Liver (tissue), 10 donors: ENCODE measurements at places on chromosomes 16 and 17.

- no peak for DNase-seq
These were observed 10.5 kb downstream of the DBNDD1 start for GRCh38 chr16:90008708-90009145.

- no peak for DNase-seq
These were observed 145.0 kb upstream of the HS3ST4 start for GRCh38 chr16:25546791-25547190.

- DNase-seq, result no peak
These were observed 85.8 kb downstream of the MRM3 start for GRCh38 chr17:867896-868489.

DNA sequence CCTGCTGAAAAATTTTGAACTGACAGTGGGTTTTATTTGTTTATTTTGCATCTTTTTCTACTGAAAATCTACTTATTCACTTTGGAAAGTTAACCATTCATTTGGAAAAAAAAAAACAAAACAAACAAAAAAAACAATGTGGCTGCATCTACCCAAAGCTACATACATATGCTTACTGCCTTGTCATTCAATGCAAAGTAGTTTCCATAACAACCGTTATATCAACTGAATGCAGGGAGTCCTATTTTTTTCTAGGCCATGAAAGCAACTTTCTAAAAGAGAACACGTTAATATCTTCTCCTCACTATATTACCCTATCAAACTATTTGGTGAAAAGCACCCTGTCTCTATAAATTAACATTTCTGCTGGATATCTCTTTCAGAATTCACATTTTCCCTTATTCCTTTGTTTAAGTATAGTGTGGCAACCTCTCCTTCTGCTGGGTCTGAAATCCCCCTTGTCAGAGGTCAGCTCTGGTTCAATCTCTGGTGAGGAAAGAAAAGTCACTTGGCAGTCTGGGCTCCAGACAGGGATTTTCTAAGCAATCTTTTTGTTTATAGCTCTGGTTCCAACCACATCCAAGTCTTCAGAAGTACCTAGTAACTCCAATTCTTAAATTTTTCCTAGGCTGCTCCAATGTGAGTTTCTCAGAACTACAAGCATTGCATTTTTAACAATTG lies 528.4 kb upstream of the TOM1L1 start:
- no peak for DNase-seq

GRCh38 chr17:19673623-19674022 lies 25.1 kb downstream of the ALDH3A2 start:
- DNase-seq, result no peak

DNA sequence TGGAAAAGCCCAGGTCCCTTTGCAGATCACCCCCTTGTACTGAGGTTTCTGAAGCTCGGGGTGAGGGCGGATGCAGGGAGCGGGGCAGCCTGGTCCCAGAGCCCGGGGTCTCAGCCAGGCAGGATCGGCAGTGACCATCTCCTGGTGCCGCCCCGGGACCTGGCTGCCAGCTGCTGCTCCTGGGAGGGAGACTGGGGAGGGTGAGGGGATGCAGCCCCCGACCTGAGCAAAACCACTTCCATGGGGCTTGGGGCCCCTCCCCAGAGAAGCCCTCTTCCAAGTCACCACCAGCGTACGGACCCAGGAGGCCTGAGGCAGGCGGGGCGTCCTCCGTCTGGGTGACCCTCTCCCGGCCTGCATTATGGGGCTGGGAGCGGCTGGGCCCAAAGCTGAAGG lies 14.8 kb downstream of the CD7 start:
- no peak for DNase-seq
